ENCODE measurements at places on chromosomes 2 and 18.

DNA sequence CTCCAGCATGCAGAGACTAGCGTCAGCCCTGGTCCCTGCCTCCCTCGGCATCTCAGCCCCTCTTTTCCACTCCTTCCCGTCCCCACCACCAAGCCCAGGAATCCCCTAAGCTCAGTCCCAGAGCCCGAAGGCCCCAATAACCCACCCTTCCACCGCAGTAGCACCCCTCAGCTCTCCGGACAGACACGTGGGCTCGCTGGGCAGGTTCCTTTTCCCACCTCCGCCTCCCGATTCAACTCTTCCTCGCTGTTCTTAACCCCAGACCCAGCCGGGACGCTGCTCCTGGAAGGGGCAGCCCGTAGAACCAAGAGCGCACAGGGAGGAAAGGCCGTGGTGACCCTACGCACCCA, 1.4 kb downstream of the IHH start:
- no peak for DNase-seq

- peak; percentile 83 for DNase-seq
Measured at GRCh38 chr2:240997856-240998705, at the start of gene SNED1. SNED1 (plus strand) TSS chr2:240998618; CDS start chr2:240998838, 220 bp downstream.

DNA sequence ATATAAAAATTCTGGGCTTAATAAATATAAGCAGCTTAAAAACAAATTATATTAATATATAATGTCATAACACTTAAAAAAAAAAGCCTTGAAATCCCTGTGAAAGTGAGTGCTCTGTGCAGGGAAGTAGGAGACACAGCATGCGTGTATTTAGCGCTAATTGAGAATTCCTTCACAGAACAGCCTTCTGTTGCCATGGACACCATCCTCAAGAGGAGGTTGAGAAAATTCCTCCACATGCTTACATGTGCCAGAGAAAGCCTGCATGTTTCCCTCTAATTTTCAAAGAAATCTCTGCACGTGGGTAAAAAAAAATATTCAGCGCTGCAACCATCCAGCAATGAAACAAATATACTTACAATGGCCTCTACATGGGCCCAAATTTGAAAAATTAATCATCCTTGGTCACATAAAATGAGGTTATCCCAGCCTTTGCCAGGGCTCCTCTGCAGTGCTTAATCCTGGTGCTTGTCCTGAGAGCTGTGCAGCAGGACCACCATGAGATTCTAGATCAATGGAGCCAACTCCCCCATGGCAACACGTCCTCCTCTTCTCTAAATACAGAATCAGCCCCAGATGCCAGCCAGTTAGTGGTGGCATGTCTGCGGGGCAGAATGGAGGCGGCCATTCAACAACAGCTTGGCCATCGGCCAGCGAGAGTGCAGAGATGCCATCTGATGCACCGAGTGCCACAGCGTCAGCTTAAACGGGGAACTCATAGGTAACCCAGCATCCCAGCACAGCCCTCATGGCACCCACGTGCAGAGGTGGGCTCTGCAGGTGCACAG, 228.0 kb downstream of the MYT1L start:
- DNase-seq: no peak

DNA sequence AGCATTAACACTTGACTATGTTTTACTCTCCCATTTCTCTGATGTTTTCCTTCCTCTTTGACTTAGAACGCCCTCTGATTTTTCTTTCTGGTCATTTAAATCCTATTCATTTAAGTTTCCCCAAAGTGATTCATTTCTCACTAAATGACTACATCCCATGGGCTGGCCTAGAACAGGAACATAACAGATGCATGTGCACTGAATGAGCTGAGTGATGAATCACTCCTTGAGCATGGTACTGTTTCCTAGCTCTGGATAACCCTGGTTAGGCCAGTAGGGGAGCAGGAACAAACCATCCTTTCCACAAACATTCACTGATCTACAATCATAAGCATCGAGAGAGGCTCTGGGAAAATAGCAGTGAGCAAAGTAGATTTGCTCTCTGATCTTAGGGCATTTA, 221.9 kb upstream of the SETBP1 start:
- DNase-seq: no peak

GRCh38 chr2:108982259-108982679, 6.8 kb downstream of the EDAR start:
- DNase-seq: no peak

- no peak for DNase-seq
Measured at GRCh38 chr2:175852879-175853615, 149.0 kb downstream of the LNPK start.

GRCh38 chr2:47708801-47709499, 74.0 kb upstream of the MSH6 start:
- no peak for DNase-seq

DNA sequence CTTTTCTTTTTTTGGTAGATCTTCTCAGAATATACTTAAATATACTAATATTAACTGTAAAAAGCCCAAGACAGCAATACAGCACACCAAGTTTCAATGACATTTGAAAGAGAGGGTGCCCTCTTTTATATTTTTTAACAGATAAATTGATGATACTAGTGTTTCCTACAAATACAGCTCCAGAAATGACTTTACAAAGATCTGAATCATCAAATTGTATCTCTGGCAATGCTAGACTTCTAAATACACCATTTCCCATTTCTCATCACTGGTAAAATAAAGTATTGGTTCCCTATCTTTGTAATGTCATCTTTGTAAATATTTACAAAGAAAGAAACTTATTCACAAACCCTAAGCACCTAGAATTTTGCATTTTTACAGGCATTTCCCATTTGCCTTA, 281.3 kb downstream of the EXOC6B start:
- DNase-seq: no peak

GRCh38 chr2:235050980-235051351, 99.1 kb downstream of the SH3BP4 start:
- peak; percentile 68 for DNase-seq

- DNase-seq: peak; percentile 25
Measured at GRCh38 chr2:76448956-76449355, 738.2 kb upstream of the GCFC2 start.

- no peak for DNase-seq
Measured at GRCh38 chr2:60095202-60095815, 458.1 kb downstream of the BCL11A start.

GRCh38 chr18:79321625-79322405, 73.9 kb upstream of the NFATC1 start:
- DNase-seq: no peak

- DNase-seq: no peak
Measured at GRCh38 chr2:55009277-55010060, 40.8 kb downstream of the RTN4 start.

DNA sequence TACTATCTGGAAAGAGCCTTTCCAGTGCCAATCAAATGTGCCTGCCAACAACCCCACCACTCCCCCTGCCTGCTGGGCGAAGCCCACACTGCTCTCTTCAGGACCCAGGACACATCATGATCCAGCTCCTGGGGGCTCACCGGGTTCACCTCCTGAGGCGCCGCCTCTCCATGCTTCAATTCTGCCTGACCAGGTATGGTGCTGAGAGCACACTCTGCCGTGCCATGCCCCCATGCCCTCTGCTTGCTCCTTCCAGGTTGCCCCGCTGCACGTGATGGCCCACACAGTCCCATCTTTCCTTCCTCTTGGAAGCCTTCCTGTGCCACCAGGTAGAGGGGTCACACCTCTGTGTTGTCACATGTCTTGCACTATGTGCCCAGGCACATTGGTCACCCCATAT, 47.5 kb downstream of the ASB18 start:
- no peak for DNase-seq

- DNase-seq: no peak
Measured at GRCh38 chr2:200199005-200199404, 107.5 kb upstream of the SPATS2L start.

DNA sequence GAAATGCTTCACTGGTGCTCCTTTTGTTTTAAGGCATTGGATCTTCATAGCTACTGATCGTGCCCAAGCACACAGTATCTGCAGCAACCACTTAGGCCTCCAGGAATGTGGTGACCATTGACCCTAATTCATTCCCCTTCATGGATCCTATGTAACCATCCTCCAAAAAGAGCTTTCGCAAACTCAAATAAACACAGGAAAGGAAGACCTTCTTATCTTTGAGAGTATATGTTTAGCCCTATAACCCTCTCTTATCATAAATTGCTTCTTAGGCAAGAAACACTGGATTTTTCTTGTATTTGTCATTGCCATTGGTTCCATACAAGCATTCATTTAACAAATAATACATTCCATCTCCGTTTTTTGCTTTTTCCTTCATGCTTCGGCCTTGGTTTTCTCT, 4.1 kb upstream of the TTR start:
- DNase-seq: no peak

DNA sequence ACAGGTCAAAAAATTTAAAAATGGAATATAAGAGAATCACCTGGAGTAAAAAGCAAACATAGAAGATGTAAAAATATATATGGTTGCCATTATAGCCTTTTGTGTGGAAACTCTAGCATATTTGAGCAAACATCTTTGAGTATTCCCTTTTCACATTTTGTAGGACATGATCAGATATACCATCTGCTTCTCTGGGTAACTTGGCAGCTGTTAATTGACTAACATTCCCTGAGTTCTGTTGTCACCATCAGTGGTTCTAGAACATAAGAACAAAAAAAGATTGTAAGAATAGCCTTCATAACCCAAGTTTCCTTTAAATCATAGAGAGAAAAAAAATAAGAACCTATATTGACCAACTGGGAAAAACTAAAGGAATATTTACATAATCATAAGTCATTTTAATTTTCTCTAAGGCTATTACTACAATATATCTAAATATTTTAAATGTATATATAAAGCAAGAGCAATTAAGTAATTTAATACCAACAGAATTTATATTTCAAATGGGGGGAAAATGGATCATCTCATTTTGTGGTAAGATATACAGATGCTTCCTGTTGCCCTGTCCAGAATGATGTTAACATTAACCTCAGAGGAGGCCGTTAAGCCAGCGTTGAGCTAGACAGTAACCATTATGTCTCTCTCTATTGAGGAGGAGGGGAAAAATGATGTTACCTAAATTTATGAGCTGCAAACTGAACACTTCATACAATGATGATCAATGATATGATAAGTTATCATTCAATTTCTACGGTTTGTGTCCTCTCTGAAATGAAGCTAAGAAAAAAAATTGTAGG, 9.8 kb upstream of the INO80D start:
- no peak for DNase-seq

- DNase-seq: no peak
Measured at GRCh38 chr2:235725841-235726240, 232.0 kb downstream of the AGAP1 start.

- no peak for DNase-seq
Measured at GRCh38 chr18:36308711-36309435, 11.4 kb downstream of the FHOD3 start.

DNA sequence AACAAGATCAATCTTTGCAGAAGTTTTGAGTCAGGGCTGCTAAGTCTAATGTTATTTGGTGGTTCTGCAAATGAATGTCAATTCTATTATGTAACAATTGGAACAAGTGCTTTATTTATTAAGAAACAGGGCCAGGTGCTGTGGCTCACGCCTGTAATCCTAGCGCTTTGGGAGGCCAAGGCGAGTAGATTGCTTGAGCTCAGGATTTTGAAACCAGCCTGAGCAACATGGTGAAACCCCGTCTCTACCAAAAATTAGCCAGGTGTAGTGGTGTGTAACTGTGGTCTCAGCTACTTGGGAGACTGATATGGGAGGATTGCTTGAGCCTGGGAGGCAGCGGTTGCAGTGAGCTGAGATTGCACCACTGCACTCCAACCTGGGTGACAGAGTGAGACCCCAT, 13.2 kb upstream of the RNF103 start:
- DNase-seq: peak; percentile 13

DNA sequence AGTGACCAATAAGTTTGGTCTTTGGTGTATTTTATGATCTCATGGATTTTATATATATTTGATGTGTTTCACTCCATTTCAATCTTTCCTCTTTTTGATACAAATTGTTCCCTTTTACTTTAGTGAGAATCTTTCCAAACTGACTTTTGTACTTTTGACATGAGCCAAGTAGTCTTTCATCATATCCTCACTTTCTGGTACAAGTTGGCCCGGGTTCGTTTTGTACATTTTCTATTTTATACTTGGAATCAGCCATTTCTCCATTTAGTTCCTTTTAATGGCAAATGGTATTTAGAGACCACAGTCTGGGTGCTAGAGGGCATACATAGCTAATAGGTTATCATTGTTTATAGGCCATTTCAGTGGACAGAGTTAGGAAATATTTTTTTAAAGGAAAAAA, 147.9 kb upstream of the MYO3B start:
- no peak for DNase-seq

- peak; percentile 89 for DNase-seq
Measured at GRCh38 chr2:43484323-43484930, 111.4 kb downstream of the THADA start.

GRCh38 chr2:69544951-69545350, 98.6 kb downstream of the AAK1 start:
- no peak for DNase-seq

GRCh38 chr2:64841461-64841860, 147.7 kb upstream of the SLC1A4 start:
- no peak for DNase-seq

- DNase-seq: peak; percentile 60
Measured at GRCh38 chr2:113200236-113200635, 26.5 kb downstream of the PSD4 start.

DNA sequence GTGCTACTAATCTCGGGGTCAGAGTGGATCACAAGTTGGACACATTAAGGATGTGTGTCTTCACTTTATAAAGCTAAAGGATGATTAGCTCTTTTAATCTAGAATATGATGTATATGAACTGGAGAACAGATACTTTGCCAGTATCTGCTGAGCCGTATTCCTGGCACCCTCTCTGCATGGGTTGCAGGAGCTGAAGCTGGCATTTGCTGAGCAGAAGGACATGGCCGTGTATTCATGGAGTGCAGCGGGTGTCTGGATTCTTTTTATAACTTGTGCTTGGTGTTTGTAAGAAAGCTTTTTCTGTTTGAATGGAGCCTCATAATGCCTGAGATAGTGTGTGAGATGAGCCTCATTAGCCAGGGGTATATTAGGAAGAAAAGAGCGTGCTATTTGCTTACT, 103.9 kb upstream of the MCFD2 start:
- DNase-seq: no peak

DNA sequence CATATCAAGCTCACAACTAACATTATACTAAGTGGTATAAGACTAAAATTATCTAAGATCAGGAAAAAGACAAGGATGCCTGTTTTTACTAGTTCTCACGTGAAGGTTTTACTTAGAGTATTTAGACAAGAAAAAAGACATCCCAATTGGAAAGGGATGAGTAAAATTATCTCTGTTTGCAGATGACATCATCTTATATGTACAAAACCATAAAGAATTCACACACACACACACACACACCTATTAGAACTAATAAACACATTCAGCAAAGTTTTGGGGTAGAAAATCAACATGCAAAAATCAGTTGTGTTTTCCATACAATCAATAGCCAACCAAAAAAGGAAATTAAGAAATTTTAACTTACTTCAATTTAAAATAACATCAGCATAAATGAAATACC, 35.9 kb upstream of the RGPD4 start:
- DNase-seq: no peak

- no peak for DNase-seq
Measured at GRCh38 chr2:8015848-8016600, 665.8 kb upstream of the ID2 start.

DNA sequence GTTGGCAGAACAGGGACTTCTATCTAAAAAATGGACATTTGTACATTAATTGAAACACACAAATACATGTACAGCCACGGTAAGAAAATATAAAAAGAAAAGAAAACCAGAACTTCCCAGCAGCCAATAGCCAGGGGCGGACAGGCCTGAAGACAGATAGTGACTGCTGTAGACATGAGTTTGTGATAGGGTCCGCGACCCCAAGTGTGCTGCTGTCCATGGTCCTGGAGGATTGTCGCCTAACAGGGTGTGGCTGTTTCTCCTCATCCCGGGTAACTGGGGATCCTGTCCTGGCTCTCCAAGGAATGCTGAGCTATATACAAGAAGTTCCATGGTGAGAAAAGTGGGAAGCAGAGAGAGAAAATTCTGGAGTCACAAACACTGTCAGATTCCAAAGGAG, 266.5 kb upstream of the SALL3 start:
- no peak for DNase-seq
